ENCODE measurements at places on chromosomes 2 and 18.
A peak's percentile ranks its signal among the peaks of the same experiment; 100 is the strongest.

DNA sequence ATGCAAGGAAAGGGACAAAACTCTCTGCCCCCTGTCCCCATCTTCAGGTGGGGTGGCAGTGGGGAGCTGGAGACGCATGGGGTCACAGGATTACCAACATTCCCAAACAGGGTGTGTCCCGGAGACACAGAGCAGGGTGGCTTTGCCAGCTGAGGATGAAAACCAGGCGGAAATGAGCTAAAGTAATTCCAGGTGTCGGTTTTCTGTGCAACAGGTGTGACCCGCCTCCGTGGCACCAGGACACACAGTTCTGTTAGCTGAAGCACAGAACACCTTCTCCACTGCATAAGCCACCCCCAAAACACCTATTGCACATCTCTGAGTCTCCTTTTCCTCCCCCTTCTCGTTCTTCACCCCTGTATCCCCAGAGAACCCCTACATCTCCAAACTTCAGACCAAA is 122.7 kb upstream of the GLI2 start:
- DNase-seq: no peak

DNA sequence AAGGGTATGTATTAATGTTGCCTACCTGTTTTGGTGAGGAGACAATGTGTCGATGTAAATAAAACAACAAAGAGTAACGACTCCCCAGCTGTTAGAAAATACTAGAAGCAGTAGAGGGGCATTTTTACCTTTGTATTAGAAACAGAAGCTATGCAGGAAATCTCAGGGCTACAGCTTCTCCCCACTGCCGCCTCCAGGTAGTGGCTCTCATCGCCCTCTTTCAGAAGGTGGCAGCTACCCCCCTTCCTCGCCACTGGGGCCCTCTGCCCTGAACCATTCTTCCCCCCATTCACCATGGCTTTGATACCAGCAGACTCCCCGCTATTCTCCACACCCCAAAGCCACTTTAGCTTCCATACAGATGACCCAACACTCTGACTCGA is 6.7 kb downstream of the PLA2R1 start:
- no peak for DNase-seq

GRCh38 chr2:149175956-149176355 is 137.5 kb downstream of the LYPD6B start:
- no peak for DNase-seq

GRCh38 chr2:45043174-45043573 is 33.9 kb upstream of the SIX2 start:
- no peak for DNase-seq

DNA sequence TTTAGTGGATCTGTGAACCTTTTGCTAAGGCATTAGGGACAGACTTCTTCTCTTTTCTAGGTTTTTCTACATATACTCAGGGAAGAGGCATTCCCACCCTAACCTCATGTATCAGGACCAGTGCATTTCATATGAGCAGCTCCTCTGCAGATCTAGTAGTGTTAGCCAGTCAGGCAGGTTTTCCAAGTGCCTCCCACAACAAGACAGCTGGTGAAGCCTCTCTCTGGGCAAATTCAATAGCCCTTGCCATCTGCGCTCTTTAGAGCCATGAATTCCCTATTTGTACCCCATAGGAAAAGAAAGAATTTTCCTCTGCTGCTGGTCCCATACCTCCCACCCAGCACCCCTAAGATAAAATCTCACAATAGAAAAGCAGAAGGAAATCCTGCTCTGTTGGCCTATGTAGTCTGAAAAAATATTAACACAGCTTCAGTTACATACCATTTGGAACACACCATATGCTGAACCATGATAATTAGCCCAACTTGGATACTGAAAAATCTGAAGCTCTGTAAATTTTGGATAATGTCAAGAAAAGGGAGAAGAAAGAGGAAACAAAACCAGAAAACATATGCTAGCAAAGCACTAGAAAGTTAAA is 1354.6 kb upstream of the NRXN1 start:
- DNase-seq: no peak

DNA sequence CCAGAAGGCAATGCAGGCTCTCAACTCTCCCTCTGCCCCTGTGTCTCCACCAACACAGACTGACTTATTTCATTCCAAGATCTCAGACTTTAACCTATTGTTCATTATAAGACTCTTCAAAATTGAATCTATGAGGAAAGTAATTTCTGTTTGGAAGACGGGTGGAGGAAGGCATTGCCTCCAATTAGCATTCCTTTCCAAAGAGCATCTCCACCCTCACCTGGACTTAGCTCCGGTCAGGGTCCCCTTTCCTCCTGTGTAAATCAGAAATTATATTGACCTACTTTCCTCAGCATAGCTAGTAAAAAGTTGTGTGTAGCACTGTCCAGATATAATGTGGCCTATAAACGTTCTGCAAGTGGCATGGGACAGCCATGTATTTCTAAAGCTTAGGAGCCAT is 230.4 kb upstream of the ACVR2A start:
- DNase-seq: no peak

- no peak for DNase-seq
These were observed 86.1 kb upstream of the SRD5A2 start for GRCh38 chr2:31666878-31667277.

GRCh38 chr2:71277536-71278103 is 50.7 kb upstream of the PAIP2B start:
- DNase-seq: peak; percentile 88

DNA sequence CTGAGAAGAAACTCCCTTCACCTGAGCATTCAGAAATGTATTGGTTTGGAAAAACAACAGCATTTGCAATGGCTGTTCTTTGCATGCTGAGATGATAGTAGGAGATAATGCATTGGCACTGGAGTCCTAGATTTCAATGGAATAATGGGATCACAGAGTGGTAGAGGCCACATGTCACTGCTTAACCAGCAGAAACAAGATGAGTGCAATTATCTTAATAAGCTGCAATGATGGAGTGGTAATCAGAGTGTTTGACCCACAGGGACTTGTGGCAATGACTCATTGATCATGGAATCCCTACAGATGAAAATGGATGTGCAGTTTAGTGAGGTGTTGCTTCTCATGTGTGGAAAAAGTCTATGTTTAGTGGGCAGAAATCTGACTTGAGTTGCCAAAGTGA is 218.8 kb upstream of the ZEB2 start:
- no peak for DNase-seq

DNA sequence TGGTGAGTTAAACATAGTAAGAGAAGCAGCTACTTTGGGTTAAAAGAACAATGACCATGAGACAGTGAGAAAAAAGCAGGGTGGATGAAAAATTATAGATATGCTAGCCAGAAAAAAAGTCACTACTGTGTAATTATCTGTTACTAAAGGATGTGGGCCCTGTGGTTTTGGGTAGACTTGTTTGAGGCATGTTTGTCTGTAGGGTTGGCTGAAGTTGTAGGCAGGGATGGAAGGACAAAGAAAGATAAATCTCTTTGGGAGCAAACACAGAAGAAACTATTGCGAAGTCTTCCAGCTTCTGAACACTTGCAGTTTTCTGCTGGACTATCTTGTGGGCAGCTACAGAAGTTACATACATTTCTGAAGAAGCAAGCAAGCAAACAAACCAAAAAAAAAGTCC is 28.2 kb downstream of the RND3 start:
- DNase-seq: no peak

- DNase-seq: no peak
These were observed 295.2 kb downstream of the NDUFA10 start for GRCh38 chr2:239729681-239730566.

- DNase-seq: no peak
These were observed 208.5 kb upstream of the SPOPL start for GRCh38 chr2:138293045-138293444.

GRCh38 chr2:4486971-4487370 is 783.6 kb downstream of the DCDC2C start:
- DNase-seq: no peak

DNA sequence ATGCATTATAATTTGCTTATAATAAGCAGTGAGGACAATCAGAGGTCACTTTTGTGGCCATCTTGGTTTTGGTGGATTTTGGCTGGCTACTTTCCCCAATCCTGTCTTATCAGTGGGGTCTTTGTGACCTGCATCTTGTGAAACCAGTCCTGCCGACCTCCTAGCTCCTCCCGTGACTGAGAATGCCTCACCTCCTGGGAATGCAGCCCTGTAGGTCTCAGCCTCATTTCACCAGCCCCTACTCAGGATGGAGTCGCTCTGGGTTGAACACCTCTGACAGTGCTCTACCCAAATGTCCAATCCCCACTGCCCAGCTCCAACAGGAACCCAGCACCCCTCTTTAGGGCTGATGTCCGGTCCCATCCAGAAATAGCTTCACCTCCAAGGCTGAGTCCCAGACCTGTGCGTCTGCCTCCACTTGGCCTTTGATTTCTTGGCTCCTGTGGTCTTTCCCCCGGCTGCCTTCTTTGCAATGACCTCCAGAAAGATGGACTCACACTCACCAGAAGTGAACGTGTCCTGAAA is 31.3 kb upstream of the PXDN start:
- DNase-seq: no peak

DNA sequence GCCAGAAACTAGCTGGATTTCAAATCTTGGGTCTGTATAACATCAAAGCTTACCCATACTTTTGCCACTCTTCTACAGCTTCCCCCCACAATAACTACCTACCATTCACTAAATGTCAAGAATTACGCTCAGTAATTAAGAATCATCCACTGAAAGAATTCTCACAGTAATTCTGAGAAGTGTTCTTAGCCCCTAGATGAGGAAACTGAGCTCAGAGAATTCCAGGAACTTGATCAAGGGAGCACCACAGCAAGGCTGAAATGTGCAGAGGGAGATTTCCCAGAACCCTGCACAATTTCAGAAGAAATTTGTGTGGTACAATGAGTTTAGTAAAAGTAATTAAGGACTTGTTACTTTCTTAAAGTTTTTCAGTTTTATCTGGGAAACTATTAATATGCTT is 194.5 kb upstream of the STK17B start:
- no peak for DNase-seq

DNA sequence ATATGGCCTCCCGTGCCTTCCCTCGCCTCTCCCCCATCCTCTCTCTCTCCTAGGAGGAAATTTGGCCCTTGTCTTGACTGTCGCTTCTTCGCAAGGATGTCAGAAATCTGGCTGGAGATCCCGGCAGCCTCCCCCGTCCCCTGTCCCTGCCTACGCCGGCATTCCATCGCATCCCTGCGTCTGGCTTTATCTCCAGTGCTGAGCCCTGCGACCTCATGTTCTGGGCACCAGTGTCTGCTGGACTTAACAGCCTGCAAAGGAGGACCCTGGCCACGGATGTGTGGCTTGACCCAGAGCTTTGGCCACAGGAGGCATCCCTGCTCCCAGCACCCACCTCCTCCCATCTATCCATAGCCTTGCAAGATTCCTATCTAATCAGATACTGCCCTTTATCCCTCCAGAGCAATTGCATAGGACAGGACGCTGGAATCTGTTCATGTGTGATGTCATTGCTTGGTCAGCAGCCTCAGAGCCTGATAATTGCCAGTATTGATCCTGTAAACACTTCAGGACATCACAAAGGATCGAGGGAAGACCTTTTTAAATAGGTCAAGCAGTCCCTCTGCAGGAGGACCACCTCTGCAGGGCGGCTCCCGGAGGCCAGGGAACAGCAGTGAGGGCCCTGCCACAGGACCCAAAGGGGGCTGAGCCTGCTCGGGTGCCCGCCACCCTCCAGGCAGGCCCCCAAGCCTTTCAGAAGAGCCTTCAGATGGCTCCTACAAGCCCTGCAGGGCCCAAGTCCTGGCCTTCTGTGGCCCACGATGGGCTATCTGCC is 168.2 kb downstream of the TWIST2 start:
- no peak for DNase-seq

GRCh38 chr2:196291873-196292800 is 120.8 kb upstream of the STK17B start:
- no peak for DNase-seq

DNA sequence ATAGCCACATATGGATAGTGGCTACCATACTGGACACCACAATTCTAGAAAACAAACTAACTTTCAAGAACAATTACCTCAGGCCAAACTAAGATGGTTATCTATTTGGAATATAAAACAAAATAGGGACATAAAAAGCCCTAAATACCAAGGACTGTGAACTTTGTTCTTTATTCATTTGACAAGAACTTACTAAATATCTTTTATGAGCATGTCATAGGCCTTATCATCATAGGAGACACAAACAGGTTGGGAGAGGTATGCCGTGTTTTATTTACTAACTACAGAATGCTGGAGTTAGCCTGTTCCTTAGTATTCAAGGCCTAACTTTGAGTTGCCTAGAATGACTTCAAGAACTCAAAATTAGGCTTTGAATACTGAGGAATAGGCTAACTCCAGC is 32.1 kb downstream of the CCDC93 start:
- DNase-seq: no peak

- DNase-seq: peak; percentile 84
These were observed 287.4 kb downstream of the PRKCE start for GRCh38 chr2:45938649-45939511.

- DNase-seq: no peak
These were observed 193.9 kb downstream of the EIPR1 start for GRCh38 chr2:3183766-3184165.

DNA sequence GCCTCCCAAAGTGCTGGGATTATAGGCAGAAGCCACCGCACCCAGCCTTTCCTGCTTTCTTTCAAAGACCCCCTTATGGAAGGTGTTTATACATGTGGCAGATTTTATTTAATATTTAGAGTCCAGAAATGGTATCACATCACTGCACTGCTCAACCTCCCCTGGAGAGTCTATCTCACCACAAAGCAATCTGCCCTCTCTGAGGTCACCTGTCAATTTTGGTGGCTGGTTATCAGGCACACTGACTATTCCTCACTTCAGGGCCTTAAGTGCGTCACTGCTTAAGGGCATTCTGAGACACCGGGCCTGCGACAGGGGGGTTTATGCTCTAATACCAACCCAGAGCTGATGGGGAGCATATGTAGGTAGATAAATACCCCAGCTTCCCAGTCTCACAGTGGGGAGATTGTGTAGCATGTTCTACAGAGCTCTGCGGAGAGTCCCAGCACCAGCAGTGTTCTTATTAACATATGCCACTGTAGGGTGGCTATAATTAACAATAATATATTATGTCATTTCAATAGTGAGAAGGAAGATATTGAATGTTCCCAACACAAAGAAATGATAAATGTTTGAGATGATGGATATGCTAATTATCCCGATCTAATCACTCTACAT is 42.7 kb upstream of the ZDBF2 start:
- DNase-seq: peak; percentile 68

GRCh38 chr18:3156325-3156640 is 63.5 kb downstream of the MYOM1 start:
- no peak for DNase-seq
